ENCODE measurements at places on chromosomes 16 and 17. TPM values are rescaled to one million over a fixed set of nuclear protein-coding genes. Genes with fewer than 3 reads are reported as not detected.

Gene TP53TG3F
- total RNA-seq: not detected

- DNase-seq: no peak
Measured at GRCh38 chr17:45942284-45942683, 47.9 kb downstream of the MAPT start.

DNA sequence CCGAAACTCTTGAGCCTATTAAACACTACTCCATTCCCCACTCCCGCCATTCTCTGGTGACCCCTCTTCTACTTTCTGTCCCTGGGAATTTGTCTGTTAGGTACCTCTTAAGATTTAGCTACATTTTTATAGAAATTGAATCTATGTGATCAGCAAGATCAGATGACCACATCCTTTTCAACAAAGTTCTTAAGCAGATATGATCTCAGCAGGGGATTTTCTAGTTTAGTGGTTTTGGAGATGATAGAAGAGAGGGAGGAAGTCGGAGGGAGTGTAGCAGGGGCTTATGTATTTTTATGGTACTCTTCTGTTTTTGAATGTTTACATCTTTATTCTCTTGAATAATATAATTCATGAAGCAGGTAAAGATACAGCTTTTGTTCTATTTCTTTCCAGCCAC, 40.8 kb downstream of the RPA1 start:
- DNase-seq: no peak

Gene WSCD1
- 3.7 TPM for total RNA-seq

DNA sequence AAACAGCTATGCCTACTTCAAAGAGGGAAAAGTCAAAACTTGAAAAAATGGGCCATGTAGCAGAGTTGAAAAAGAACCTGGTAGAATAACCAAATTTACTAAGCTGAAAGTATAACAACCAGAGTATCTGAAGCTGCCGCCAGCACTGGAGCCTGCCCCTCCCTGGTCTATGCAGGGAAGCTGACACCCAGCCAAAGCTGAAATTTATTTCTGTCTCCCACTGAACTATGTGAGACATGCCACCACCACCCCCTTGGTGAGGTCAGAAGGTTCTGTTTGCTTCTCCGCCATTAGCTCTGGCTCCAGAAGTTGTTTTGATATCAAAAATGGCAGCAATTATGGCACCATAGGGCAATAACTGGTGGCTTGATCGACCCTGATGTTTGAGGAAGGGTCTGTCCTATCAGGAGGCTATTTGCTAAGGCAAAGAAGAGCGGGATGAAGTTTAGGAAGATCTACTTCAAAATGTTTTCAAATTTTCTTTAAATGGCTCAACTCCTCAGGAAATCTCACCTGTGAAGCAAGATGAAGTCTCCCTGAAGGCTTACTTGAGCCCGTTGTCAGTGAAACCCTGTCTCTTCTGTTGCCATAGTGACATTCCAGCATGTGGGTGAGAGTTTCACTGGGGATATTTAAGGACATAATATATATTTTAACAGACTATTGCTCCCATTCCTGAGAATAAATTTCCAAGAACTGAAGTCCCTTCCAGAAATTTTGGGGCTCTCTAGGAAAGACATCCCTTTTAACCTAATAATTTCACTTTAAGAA, 122.0 kb downstream of the COPRS start:
- no peak for DNase-seq

Data from lung (tissue), 17 donors.